NCI-H526 treated with DMSO at 0.1 percent for 48 hours (cell line): ENCODE measurements at places on chromosomes 6 and 20.

DNA sequence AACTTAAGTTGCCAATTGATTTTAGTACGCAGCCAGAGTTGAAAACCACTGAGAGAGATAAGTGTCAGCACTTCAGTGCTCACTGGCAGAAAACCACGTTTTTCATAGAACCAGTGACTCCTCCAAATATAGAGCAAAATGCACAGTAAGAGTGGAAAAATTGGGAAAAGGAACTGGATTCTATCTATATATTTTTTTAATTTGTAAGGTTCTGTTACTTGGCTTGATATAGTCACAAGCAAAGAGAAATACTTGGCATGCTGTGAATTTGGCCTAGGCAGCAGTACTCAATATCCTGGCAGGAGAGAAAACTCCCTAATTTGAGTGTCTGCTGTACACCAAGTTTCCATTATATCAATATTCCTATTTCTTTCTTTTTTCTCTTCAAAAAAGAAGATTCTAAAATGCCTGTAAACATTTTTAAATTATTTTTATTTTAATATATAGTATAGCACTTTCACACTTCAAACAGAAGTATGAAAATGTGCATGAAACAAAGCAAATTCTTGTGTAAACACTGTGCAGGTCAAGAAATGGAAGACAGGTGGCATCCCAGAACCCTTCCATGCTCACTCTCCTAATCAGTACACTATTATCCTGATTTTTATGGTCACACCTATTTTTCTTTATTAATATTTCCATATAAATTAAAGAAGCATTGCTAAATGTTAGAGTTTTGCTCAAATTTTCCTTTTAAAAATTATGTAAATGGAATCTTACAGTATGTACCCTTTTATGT is 561.8 kb upstream of the RNF217 start:
- DNase-seq, result no peak

GRCh38 chr20:60553095-60553494 is 594.9 kb downstream of the CDH26 start:
- no peak for DNase-seq

GRCh38 chr20:52312132-52312729 is 120.7 kb upstream of the ZFP64 start:
- DNase-seq, result peak; percentile 66

GRCh38 chr6:156630613-156631302 is 146.4 kb upstream of the ARID1B start:
- DNase-seq, result no peak

DNA sequence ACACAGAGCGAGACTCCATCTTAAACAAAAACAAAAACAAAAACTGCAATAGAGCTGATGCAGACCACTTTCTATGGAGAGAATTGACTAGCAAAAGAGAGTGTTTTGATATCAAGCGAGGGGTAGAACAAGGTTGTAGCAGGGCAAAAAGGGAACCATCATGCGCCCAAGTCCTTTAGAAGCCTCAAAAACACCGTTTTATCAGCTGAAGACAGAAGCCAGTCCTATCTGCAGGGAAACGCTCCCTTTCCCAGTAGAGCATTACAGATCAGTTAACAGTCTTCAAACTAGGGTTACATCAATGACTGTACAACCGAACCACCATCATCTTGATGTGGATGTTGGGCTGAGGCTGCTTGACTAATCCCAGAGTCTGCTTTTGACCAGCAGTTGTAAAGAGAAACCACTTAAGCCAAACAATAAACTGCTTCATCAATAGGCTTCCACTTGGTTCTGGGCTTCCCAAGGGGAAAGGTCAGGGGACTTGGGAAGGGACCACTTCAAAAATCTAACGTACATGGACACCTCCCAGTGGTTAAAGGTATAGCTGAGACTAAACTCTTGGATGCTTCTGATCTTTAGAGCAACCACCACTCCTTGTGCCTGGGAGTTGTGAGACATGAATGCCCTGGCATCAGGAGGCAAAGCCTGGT is 59.6 kb upstream of the SPDEF start:
- DNase-seq, result no peak

DNA sequence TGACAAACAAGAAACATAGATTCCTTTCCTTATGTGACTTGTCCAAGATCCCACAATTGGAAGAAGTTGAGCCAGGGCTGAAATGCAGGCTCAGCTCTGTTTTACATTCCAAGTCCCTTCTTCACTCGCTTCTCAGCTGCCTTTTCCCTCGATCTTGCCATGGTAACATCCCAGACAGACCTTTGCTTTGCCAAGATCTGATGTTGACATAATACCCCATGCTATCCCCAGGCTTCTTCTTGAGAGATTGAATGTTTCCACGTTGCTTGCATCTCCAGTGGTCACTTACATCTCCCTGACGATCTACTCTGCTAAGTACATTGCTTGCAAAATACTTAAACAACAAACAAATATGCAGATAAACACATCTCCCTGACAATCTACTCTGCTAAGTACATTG is 63.5 kb downstream of the TBXT start:
- no peak for DNase-seq

GRCh38 chr6:11381801-11382513 is 149.5 kb upstream of the NEDD9 start:
- no peak for DNase-seq

GRCh38 chr6:109007521-109007920 is 87.1 kb downstream of the SESN1 start:
- no peak for DNase-seq

DNA sequence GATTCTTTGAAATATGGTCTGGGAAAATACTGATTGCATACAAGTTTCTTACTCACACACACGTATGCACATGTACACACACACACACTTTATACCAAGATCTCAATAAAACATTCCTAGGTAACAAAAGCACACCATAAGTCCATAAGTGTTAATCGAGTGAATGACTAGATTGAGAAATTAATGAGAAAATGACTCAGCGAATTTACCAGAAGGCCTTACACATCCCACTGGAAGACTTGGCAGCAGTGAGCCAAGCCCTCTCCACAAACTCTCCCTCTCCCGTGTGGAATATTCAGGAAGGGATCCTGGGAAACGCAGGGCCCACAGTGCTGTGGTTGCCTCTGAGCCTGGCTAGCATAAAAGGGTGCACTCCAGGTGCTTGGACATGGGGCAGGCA is 227.2 kb downstream of the LY86 start:
- no peak for DNase-seq

DNA sequence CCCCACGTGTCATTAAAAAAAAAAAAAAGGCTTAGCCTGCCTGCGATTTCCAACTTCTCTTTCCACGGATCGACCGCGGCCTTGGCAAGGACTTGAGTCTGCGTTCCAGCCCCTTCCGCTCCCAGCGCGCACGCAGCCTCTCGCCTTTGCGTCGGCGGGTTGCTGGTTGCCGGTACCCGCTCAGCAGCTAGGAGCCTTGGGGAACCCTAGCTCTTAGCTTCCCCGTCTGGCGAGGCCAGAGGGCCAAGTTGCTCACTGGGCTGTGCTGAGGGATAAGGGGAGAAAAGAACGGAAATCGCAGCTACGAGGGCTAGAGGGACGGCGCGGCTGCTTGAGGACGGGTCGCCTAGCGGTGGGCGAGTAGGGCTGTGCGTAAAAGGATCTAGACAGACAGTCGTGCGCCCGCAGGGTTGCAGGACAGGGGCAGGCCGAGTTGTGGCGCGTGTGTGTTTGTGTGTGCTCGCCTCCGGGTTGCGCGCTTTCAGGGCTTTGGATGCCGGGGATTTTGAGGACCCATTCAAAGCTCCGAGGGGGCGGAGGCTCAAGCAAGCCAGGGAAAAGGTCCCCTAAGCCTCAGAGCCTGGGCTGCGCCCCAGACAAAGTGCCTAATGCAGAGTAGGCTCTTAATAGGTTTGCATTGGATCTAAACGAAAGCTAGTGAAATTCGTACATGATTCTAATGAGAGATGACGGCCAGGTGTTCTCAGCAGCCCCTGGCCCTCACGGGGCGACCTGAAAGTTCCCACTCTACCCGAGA is 40.5 kb upstream of the OSTM1 start:
- peak; percentile 57 for DNase-seq

GRCh38 chr6:169990095-169991030 is 238.9 kb downstream of the ERMARD start:
- DNase-seq, result no peak

DNA sequence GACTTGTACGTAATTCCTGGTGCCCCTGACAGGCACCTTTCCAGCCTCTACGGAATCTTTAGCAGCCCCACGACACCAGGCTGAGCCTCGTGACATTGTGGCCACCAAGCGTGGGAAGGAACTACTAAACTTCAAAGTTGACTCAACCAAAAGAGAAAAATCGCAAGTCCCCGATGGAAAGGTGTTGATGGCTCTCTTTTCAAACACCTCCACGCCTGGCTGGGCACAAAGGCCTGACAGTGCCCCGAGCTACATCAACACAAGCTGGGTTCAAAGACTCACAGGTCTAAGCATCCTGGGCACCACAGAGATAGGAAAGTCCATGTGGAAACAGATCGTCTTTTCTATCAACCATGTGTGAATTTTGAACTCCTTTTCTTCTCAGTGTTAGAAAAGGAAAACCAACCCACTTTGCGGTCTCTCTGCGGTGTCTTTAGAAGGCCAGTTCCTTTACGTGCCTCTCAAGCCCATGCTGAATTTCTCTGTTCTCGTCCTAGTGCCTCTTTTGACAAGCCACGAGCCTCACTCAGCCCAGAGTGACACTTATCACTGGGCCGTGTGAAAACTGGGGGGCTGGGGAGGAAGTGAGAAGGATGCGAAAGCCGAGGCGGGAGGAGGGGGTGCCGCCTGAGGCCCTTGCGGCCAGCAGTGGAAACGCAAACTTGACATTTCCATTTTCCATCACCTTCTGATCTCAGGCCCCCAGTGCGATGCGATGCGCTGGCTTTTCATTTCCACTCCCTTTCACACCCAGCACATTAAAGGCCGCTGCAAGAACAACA is 59.4 kb downstream of the GFOD1 start:
- DNase-seq, result no peak

GRCh38 chr6:167679790-167680604 is 146.7 kb upstream of the AFDN start:
- no peak for DNase-seq

- DNase-seq, result no peak
These were observed 34.6 kb downstream of the ATG5 start for GRCh38 chr6:106290954-106291353.

DNA sequence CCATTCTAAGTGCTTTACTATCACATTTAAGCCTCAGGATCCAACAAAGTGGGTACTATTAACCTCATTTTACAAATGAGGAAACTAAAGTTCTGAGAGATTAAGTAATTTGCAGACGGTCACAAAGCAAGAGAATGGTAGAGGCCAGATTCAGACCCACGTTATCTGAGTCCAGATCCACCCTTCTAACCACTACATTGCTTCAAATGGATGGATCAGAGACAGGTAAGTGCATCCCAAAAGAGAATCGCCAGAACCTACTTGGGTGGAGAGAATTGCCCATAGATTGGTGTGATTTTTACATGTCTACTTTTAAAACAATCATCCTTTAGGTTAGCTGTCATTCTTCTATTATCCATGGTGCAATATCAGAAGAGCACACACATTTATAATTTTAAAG is 7.1 kb downstream of the MAN1A1 start:
- no peak for DNase-seq

GRCh38 chr20:6866741-6867140 is 99.3 kb downstream of the BMP2 start:
- DNase-seq, result no peak

GRCh38 chr20:1308067-1308701 is 20.8 kb downstream of the SDCBP2 start:
- no peak for DNase-seq

DNA sequence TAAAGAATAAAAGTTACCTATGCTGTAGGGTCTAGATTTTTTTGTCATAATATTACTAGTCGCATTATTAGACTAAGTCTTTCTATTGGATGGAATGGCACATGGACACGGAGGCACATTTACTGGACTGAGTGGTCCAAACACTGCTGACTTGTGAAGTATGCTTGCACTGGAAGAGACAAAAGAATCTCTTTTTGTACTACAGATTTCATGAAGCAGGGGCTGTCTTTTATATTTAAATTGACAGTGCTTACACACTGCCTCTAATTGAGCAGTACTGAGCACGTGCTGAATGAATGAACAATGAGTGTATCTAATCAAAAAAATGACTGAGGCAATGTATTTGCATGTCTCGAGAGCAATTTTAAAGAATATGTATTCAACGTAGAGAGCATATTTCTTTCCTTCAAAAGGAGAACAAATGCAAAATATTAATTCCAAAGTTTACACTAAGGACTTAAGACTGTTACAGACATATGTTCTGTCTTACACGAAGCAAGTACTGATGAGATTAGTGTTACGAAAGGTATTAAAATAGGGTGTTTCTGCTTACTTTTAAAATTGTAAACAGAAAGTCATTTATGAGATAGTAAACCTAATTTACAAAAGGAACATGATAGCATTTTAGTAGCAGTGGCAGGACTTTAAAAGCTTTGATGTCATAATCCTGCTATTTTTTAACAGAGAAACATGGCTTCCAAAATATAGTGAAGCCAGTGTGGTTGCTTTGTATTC is 8.3 kb downstream of the ELOVL2 start:
- peak; percentile 46 for DNase-seq

GRCh38 chr6:45607798-45608197 is 230.1 kb upstream of the SUPT3H start:
- DNase-seq, result peak; percentile 99
